Activated T-cell treated with anti-CD3 and anti-CD28 coated beads, Interleukin-2, amount 50 U/mL, for 72 hours (primary cell): ENCODE measurements at places on chromosomes 12 and 14.

DNA sequence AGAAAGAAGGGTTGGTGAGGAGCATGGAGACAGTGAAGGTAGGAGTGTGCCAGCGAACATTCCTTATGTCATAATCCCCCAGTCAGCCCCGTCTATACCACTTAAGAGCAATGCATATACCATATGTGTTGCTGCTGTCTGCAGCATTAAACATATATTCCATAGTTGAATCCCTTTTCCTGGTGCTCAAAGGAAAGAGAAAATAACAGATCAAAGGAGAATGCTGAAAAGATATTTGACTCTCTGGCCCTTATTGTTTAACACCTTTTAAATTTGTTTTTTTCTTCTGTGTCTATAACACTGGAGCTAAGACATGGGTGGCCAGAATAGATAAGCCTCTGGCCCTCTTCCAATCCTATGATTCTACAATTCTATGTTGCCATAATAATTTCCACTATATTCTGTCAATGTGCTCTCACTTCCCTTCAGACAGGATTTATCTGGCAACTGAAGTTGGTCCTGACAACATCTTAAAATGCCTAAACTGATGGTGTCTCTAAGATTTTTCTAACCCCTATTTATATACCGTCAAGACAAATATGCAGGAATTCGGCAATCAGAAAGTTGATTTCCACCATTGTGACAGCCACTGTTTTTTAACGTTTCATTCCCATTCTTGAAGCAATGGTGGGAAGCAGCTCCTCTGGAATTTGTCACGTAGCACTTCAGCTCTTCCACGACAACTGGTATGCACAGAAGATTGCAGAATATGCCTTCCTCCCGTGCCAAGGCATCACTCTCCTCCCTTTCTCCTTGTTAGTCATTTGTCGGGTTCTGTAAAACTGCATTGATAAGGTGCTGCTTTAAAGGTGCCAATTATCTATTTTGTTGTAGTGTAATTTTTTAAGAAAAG, 204.7 kb downstream of the BCAT1 start:
- no peak for DNase-seq

DNA sequence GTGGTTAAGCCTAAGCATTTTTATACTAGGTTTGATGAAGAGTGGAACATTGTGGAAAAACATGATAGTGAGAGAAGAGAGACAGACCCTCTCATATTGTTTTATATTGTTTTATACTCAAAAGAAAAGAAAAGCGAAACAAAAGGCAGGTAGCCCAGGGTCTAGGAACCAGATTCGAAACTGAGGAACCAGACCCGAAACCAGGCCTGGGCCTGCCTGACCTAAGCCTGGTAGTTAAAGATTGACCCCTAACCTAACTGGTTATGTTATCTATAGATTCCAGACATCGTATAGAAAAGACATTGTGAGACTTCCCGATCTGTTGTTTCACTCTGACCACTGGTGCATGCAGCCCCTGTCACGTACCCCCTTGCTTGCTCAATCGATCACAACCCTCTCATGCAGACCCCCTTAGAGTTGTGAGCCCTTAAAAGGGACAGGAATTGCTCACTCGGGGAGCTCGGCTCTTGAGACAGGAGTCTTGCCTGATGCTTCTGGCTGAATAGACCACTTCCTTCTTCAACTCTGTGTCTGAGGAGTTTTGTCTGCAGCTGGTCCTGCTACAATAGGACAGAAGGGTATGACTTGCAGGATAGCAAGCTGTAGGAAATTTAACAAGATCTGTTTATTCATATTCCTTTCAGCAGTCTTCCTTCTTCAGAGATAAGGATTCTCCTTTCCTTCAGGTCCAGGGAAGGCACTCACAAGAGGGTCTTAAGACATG, 147.1 kb upstream of the PLEKHA5 start:
- no peak for DNase-seq

DNA sequence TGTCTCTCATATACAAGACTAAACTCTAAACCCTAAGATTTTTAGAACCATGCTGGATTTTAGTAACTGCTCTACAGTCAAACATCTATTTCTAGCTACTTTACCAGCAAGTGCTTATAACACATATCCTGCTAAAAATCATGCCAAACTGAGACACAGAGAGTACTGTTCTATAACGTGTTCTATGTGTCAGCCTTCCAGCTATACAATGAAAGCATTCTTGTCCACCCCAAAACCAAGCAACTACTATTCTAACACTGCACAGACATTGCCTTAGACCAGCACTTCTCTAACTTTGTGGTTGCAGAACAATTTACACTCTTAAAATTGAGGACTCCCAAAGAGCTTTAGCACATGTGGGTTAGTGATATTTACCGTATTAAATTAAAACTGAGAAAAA, 85.7 kb downstream of the SPPL3 start:
- no peak for DNase-seq

DNA sequence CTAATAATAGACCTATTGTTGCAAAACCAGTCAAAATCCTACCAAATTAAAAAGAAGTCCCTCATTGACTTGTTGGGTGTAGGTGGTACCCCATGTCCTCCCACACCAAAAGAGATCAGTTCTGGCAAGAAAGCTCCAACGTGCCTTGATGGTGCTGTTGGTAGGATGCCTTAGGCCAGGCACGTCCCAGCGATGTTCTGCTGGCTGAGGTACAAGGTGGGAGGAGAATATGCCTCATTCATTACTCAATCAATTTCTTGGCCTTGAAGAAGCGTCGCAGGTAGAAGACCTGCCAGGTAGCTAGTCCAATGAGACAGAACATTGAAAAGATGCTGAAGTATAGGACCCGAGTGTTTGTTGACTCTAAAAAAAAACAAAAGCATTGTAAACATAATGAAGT, 7.8 kb upstream of the NEK9 start:
- DNase-seq, result no peak

GRCh38 chr14:34749408-34749807, 35.0 kb upstream of the CFL2 start:
- no peak for DNase-seq

DNA sequence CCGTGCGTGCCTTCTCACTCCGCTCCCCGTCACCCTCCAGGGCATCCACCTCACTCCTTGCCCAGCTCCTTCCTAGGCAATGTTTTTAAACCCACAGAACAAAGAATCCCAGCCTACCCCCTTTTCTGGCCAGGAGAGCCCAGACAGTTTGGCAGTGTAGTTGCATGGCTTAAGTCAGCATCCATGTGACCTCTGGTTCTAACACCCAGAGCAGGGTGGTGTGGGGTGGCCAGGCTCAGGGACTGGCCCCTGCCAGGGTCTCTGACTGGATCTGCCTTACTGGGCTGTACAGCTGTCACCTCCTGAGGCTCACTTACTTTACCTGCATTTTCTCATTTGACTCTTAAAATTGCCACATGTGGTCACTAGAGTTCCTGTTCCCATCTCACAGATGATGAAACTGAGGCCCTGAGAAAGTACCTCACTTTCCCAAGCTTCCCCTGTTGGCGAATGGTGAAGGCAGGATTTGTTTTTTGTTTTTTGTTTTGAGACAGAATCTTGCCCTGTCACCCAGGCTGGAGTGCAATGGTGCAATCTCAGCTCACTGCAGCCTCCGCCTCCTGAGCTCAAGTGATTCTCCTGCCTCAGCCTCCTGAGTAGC, 18.3 kb downstream of the SDS start:
- DNase-seq, result no peak

DNA sequence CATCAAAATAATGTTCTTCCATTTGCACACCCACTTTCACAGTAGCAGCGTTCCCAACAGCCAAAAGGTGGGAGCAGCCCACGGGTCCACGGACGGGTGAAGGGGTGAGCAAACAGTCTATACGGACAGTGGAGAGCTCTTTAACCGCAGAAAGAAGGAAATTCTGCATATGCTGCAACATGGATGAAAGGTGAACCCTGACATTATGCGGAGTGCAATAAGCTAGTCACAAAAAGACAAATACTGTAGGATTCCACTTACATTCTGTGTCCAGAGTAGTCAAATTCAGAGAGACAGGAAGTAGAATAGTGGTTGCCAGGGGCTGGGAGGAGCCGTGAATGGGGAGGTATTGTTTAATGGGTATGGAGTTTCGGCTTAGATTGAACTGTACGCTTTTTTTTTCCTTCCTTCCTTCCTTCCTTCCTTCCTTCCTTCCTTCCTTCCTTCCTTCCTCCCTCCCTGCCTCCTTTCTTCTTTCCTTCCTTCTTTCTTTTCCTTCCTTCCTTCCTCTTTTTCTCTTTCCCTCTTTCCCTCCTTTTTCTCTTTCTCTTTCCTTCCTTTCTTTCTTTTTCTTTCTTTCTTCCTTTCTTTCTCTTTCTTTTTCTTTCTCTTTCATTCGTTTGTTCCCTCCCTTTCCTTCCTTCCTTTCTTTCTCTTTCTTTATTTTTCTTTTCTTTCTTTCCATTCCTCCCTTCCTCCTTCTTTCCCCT, 15.8 kb upstream of the ANKRD9 start:
- DNase-seq, result no peak

DNA sequence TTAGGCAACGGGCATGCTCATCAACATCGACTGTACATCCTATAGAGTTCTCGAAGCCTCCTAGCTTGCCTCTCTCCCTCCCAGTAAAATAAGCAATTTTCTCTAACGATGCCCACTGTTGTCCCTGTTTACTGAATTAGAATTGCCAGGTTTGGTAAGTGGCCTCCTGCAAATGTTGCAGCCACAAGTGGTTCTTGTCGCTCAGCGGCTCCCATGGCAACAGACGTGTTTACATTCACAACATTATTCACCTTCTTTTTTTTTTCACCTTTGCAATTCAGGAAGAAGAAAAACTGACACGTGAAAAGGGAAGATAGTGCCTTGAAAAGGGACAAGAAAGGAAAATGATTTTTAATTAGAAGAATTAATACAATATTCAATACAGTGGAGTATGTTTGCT, 100.9 kb upstream of the PKP2 start:
- no peak for DNase-seq

DNA sequence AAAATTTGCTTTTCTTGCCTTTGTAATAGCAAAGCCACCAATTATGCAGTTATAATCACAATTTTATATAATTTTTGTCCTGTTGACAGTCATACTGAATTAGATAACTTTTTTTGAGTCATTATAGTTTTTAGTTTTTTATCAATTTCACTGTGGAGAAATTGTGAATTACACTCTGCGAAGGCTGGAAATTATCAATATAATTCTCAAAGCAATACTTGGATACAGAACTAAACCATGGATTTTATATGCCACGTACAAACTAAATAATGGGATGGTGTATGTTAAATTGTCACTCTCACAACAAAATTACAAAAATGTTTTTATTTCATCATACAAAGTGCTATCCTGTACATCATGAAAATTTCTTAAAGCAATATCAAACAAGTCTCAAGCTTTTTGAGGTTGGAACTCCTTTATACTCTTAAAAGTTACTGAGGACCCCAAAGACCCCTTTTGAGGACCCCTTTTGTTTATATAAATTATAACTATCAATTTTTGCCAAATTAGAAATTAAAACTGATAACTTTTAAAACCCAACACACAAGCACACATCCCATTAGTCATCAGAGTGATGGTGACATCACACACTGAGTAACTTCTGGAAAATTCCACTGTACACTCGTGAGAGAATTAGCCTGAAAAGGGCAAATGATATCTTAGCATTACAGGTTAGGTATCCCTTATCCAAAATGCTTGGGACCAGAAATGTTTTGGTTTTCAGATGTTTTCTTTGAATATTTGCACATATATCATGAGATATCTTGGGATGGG, 19.8 kb upstream of the AQP2 start:
- DNase-seq, result no peak

DNA sequence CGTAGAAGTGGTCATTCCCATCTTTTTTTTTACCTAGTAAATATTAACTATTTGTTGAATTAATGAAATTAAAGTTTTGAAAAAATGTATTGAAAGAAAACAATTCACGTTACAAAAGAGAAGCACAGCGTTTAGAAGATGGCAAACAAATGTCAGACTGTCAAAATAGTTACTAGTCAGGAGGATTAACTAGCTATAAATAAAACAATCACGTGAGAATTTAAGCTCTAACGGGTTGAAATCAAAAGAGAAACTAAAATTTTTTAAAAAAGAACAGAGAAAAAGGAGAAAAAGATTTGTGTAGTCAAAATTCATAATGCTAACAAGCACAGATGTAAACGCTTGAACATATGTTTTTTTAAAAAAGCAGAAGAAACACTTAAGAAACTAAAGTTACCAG, 26.4 kb downstream of the DDHD1 start:
- DNase-seq, result no peak

DNA sequence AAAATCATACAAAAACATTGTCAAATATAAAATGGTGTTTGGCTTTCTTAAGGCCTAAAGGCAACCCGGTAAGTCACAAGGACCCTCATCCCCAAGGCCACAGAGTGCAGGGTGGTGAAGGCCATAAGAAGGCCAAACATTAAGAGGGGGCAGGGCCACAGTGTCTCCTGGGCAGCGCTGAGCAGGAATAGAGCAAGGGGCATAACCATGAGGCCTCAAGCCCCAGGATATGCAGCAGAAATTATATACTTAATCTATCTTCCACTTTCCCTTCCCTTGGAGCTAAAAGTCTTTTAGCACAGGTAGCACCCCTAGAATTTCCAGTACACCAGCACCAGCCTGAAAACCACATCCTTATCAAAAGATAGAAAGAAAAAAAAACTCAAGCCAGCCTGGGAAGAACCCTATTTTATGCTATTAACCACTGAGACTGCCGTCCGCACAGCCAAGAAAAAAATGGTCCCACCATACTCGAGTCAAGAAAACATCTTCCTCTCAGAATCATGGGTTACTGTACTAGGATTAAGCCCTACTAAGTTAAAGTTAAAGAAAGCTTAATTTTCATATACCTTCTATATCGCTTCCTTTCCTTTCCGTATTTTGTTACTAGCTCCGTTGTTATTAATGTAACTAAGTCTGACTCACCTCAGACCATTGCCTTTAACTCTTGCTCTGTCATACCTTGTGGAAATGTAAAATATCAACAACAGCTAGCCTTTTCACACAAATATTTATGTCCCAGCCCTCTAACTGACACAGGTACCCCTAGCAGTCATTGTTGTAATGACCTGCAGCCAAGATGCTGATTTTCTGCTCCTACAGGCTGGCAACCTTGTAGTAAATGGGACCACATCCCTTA, 20.1 kb downstream of the KLRK1 start:
- no peak for DNase-seq

- no peak for DNase-seq
Observed at GRCh38 chr14:55625481-55625880, 45.5 kb downstream of the KTN1 start.

DNA sequence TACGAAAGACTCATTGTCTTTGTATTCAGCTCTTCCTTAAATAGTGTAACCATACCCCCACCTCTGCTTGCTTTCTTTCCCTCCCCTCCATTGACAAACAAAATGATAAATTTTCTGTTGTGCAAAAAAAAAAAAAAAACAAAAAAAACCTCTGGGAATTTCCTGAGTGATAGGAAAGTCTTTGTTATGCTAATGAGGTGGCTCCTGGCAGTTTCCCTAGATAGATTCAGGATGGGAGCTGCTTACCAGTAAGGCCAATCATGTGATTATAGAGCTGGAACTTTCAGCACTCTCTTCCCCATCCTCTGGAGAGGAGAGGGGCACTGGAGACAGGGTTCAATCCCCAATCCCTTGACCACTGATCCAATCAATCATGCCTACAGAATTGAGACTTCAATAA, 120.5 kb downstream of the NUAK1 start:
- no peak for DNase-seq
